Stimulated activated CD4-positive, alpha-beta T cell treated with anti-CD3 and anti-CD28 coated beads, Interleukin-1b, Interleukin-23, amount 100 ng/mL, for 4 hours (primary cell): ENCODE measurements at places on chromosomes 1 and 21.

DNA sequence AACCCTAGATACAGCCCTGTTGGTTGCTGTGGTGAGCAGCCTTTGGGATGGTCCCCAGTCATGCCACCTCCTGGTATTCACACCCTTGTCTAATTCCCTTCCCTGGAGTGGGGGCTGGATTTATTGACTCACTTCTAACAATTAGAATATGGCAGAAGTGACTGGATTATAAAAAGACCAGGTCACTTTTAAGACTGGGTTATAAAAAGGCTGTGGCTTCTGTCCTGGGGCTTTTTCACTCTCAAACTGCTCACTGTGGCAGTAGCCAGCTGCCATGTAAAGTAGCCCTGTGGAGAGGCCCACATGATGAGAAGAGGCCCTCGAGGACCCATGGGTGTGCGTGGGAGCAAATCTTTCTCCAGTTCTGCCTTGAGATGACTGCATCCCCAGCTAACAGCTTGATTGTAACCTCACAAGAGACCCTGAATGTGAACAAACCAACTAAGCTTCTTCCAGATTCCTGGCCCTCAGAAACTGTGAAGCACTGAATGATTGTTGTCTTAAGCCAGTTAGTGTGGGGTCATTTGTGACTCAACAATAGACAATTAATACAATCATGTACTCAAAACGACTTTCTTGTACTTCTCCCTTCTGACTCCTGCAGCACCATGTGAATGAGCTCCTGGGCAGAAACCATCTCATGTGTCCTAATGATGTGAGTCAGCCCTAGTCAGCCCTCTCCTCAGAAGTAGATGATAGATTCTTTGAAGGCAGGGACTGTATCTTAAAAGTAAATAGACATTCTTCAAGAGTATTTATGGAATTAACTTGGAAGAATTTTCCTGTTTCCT, 234.9 kb downstream of the TNR start:
- no peak for DNase-seq

- no peak for DNase-seq
Observed at GRCh38 chr1:53090227-53091147, 28.5 kb downstream of the PODN start.

DNA sequence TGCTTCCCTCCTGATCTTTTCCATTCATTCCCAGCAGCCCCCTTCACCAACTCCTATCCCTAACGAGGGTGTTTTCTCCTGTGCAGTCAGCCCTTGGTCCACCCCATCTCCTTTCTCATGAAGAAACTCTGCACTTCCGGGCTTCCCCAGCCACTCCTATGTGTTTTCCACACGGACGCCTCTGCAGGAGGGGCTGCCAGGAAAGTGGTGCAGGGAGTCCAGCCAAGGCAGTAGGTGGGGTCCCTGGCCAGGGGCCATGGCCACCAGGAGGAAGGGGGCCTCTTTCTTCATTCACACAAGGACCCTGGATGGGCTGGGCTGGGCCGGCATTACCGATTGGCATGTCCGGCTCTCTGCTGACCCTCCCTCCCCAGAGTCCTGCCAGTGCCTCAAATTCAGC, 72.8 kb upstream of the EFHD2 start:
- DNase-seq: no peak

GRCh38 chr21:14243874-14244273, 27.9 kb downstream of the RBM11 start:
- DNase-seq: no peak

GRCh38 chr1:172824209-172824608, 165.3 kb downstream of the FASLG start:
- DNase-seq: no peak

DNA sequence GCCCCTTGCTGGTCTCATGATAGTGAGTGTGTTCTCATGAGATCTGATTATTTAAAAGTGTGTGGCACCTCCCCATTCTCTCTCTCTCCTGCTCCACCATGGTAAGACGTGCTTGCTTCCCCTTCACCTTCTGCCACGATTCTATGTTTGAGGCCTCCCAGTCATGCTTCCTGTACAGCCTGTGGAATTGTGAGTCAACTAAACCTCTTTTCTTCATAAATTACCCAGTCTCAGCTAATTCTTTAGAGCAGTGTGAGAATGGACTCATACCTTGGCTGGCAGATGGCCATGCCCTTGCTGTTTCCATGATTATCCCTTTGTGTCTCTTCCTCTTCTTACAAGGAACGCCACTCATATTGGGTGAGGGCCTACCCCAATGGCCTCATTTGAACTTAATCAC, 40.3 kb downstream of the PSMG1 start:
- DNase-seq: no peak

DNA sequence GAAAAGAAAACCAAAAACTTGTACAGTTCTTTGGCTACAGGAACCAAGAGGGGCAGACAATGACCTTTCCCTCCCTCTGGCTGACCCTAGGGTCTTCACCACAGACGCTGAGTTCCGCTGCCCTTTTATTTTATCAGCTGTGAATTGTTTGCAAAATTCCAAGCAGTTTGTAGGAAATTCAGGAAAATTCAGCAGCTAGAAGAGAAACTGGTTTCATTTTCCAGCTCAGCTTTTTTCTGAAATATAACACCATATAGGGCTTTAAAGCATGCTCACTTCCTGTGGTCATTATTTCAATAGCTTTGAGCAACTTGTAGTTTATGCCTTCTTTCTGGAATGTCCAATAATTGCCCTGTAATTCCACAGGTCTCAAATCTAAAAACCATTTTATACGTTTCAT, 5.5 kb upstream of the PIK3R3 start:
- DNase-seq: no peak
